Cardiac fibroblast (primary cell): ENCODE measurements at places on chromosomes 11 and 22.

- no peak for DNase-seq
Measured at GRCh38 chr11:106088896-106089295, 11.4 kb downstream of the AASDHPPT start.

- no peak for DNase-seq
Measured at GRCh38 chr11:117826190-117826570, 1.6 kb upstream of the FXYD2 start.

GRCh38 chr22:28896611-28897010 lies 13.2 kb downstream of the ZNRF3 start:
- DNase-seq, result no peak

DNA sequence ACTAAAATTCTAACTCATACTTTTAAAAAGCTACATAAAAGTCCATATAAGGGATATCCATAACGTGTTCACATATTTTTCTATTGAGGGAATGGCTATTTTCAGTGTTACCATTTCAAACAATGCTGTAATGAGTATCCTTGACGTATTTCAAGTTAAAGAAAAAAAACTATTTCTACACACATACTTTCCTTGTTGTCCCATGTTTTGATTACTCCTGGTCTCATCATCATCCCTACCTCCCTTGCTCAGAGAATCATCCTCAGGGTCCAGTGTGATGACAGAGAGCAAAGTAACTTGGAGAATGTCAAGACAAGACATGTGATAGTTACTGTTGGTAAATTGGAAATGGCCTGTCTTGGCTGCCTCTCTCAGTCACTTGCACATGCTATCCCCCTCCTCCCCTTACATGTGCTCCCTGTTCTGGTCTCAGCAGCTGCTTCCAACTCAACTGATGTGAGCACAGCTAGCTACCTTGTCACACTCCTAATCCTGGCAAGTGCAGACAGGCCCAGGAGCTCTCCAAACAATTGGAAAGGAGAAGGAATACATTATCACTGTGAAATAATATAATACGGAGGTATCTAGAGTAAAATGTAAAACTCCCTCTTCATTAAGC lies 21.8 kb downstream of the NUMA1 start:
- DNase-seq, result peak; percentile 52

DNA sequence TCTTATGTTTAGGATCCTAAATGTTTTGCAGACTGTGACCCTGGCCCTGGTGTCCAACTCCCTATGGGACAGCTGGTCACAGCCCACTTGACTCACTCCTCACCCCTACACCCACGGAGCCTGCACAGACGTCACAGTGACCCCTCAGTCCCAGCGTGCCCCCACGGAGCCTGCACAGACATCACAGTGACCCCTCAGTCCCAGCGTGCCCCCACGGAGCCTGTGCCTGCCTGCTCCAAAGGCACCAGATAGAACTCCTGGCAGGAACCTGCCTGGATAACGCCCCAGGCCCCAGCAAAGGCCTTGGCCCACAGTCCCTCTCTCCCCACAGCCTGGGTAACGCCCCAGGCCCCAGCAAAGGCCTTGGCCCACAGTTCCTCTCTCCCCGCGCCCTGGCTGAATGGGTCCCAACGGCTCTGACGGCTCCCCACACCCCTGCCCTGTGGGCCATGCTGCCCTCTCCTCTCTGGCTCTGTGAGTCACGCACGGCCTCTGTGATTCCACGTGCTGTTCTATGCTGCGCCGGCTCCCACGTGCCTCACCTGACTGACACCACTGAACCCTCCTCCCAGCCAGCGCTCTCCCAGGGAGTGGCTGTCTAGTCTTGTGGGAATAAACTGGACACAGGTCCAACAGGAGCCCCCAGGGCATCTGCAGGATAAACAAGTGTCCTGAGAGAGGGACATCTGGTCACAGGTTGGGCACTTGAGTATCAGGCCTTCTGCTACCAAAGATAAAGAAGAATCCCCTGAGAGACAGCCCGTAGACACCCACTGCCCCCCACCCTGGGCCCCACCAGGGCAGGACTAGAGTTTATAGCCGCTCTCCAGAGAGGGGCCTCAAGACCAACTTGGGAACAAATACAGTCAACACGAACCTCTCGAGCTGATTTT lies 250.3 kb downstream of the BRD1 start:
- DNase-seq, result no peak

DNA sequence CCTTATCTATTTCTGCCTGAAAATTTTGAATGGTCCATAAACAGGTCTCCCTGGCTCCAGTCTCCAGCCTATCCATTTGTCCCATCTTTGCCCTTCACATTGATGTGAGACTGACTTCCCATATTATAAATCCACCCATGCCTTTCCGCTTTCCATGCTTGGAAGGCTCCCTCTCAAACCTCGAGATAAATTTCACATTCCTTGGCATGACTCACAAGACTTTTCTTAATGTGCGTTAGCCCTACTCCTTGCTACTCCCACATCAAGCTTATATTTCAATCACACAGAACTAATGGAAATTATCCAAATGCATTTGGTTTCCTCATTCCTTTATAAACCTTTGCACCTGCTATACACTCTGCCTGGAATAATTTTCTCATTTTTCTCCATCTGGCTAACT lies 163.7 kb upstream of the NTM start:
- no peak for DNase-seq

DNA sequence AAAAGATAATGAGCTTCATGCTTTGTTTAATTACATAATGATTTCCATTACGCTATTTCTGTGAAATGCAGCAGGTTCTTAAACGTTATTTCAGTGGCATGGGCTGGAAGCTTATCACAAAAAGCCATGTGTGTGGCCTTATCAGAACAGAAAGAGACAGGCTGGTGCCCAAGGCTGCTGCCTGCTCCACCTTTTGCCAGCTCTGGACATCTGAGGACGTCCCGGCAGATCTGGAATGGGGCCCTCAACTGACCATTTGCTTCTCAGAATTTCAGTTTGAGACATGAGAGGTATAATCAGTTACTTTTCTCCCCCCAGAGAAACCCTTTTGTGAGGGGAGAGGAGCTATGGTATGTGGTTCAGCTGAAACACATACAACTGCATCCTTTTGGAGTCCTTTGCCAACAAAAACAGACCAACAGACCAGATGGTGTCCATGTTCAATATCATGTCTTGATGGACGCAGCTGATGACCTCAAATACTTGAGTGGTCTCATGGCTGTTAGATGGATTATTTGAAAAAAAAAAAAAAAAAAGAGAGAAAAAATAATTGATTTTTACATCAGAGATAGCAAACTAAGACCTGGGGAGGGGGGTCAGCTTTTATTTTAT lies 8.6 kb downstream of the CDPF1 start:
- no peak for DNase-seq

DNA sequence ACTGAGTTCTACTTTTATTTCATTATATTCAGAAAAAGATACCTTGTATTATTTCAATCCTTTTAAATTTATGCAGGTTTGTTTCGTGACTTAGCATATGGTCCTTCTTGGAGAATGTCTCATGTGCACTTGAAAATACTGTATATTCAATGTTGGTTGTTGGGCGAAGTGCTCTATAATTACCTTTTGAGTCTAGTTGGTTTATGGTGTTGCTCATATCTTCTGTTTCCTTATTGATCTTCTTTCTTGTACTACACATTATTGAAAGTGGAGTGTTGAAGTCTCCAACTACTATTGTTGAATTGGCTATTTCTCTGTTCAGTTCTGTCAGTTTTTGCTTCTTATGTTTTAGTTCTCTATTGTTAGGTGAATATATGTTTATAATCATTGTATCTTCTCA lies 90.4 kb downstream of the KCNQ1OT1 start:
- no peak for DNase-seq

DNA sequence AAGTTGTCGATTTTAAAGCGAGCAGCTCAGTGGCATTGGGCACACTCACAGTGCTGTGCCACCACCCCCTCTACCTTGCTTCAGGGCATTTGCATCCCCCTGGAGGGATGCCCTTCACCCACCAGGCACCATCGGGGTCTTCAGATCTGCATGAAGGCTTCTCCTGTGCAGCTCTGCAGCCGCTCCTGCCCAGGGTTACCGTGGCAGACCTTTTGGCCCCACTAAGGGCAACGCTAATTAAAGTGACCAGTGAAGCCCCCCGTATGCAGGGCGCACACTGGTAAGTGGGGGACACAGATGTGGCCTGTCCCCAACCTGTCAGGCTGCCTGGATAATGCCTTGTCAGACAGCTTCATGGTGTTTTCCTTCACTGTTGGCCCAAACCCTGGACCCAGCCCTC lies 1117.7 kb downstream of the BRD1 start:
- no peak for DNase-seq

GRCh38 chr11:11428714-11429113 lies 75.7 kb upstream of the CSNK2A3 start:
- no peak for DNase-seq

DNA sequence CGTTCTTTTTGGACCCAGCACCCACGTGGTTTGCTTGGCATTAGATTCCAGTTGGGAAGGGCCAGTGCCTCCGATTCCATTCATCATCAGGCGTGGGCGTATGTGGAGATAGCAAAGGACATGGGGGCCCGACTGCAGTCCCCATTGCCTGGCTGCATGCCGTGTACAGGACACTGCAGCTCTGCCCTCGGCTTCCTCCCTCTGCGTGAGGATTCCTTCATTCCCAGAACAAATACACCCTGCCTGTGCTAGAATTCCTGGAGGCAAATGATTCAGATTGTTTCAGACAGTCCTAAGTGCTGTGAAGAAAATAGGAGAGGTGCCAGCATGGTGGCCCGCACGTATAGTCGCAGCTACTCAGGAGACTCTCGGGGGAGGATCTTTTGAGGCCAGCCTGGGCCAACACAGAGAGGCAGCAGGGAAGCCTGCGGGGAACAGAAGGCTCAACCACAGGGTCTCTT lies 15.4 kb downstream of the DERL3 start:
- DNase-seq, result no peak

DNA sequence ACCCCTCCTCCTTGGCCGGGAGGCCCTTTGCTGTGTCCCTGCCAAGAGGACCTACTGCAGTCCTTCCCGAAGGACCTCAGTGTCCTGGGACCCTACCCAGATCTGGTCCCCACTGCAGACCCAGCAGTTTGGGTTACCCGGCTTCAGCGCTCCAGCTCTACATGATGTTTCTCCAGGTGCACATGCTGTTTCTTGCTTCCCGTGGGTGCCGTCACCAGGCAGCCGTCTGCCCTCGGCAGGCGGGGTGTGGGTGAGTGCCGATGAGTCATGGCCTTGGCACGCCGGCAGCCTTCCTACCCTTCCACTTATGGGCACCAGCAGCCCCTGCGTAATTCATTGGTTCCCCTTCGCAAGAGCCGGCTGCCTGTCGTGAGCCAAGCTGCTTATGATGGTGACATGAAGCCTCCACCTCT lies 101.8 kb downstream of the BCR start:
- peak; percentile 71 for DNase-seq

DNA sequence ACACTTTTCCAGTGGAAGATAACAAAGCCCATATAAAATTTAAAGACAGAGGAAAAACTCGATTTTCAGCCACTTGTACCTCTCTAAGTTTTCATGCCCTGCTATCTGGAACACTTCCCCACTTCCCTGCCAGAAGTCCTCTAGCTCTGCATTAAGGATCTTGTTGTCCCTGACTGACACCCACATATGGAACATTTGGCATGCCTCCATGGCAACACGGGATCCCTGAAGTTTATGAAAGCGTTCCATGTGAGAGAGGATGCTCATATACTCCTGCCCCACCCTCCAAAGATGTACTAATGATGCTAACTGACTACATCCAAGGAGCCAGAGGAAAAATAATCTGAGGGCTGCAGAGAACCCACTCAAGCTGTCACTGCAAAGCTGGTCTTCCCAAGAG lies 8.8 kb upstream of the C11orf91 start:
- peak; percentile 8 for DNase-seq

DNA sequence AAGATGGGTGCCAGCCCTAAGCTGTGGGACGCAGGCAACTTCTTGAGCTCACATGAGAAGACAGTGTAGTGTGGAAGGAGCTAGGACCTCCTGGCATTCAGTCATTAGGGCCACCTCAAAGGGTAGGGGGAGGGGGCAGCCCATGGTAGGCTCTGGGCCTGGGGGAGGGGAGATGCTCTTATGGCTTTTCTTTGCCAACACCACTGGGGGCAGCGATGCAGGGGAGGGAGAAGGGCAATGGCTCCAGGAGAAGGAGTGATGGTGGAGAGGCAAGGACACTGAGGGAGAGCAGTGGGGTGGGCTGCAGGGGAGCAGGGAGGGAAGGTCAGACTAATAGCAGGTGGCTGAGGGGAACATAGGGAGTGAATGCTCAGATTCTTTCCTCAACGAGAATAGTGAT lies 63.3 kb upstream of the SUSD2 start:
- no peak for DNase-seq

DNA sequence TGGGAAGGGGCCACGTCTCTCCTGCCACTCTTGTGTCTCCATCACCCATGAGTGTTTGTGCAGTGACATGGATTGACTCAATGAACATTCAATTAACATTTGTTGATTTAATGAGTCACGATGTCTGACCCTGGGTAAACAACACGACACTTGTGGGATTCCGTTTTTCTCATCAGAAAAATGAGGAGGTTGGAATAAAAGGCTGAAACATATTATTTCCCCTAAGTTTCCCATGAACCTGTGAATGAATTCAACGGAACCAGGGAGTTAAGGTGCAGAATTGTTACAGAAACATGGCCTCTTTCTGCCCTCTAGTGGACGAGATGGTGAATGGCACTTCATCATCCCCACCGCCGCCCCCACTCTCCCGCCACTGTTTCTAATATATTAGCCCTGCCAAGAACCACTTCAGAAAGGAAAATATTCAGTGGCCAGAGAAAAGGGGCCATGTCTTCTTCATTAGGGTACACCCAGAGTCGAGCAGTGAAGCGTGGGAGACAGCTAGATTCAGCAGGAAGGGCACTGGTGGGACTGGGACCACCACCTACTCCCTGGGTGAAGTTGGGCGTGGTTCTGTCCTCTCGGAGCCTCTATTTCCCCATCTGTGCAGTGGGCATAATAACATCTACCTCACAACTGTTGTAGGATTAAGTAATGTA lies 46.3 kb upstream of the SYT13 start:
- peak; percentile 59 for DNase-seq

- DNase-seq, result no peak
Measured at GRCh38 chr11:67344264-67344663, 9.1 kb downstream of the POLD4 start.

GRCh38 chr11:67654225-67654624 lies 3.7 kb upstream of the ACY3 start:
- no peak for DNase-seq

DNA sequence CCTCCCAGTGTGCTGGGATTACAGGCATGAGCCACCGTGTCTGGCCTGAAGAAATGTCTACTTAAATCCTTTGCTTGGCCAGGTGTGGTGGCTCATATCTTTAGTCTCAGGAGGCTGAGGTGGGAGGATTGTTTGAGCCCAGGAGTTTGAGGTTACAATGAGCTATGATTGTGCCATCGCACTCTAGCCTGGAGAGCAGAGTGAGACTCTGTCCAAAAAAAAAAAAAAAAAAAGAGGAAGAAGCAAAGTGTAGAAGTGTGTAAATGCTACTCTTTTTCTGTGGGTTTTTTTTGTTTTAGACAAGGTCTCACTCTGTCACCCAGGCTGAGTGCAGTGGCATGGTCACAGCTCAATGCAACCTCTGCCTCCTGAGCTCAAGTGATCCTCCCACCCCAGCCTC lies 6.4 kb upstream of the ATG16L2 start:
- no peak for DNase-seq

DNA sequence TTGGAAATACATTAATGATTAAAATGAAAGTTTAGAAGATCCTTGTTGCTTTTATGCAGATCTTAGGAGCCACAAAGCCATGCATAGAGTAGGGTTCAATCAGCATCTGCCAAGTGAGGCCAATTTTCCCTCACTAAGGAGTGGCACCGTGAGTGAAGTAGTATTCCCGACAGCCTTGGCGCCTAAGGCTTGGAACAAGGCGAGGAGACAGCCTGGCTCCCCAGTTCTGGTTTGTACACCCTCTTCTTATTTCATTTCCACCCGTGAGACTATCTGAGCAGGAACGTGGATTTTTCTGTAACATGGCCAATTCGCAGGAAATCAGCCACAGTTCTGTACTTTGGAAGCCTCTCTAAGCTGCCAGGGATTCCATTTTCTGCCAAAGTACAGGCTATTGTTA lies 22.6 kb downstream of the FADS2 start:
- no peak for DNase-seq
